ENCODE measurements at places on chromosomes 5 and 9.

GRCh38 chr5:138996120-138996519, 121.0 kb upstream of the LRRTM2 start:
- no peak for DNase-seq

- DNase-seq = no peak
Measured at GRCh38 chr9:136119061-136119882, 597 bp upstream of the TMEM250 start.

DNA sequence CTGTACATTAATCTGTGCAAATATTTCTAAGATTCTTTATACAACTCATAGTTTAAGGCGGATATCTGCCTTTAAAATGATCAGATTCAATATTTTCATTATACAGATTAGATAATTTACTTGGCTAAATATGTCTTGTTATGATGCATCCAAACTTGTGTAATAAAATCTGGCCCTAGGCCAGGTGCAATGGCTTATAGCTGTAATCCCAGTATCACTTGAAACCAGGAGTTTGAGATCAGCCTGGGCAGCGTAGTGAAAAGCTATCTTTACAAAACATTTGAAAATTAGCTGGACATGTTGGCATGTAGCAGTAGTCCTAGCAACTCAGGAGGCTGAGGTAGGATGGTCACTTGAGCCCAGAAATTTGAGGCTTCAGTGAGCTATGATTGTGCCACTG, 2002.2 kb upstream of the ACO1 start:
- no peak for DNase-seq

DNA sequence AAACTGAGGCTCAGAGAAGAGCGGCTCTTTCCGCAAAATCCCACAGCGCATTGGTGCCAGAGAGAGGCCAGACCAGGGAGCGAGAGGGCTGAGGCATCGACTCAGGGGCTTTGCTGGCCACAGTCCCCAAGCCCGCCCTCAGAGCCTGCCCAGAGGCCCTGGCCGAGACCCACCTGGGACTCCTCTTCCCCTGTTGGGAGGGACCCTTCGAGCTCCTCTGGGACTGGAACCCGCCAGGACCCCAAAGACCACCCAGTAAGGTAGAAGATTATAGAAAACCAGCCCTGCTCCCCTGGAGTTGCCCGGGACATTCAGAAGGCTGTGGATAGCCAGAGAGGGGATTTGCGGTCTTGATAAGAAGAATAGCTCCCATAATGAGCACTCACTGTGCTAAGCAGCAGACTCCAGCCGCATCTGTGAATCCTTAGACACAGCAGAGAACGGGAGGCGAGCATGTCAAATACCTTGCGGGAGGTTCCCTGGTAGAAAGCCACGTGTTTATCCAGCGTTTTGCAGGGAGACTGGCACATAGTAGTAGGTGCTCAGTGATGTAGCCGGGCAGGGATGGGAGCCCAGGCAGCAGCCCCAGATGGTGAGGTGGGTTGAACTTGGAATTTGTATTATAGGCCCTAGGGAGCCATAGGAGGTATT, 651 bp upstream of the AK1 start:
- DNase-seq = no peak

GRCh38 chr5:174148721-174149120, 103.2 kb downstream of the NSG2 start:
- no peak for DNase-seq

GRCh38 chr9:136160995-136161610, 42.4 kb upstream of the TMEM250 start:
- DNase-seq = no peak

GRCh38 chr5:54643685-54644106, 126.1 kb downstream of the SNX18 start:
- DNase-seq = peak; percentile 86

GRCh38 chr9:118586978-118587377, 782.3 kb downstream of the BRINP1 start:
- DNase-seq = no peak

- DNase-seq = peak; percentile 10
Measured at GRCh38 chr9:123742009-123742767, 187.7 kb downstream of the DENND1A start.

DNA sequence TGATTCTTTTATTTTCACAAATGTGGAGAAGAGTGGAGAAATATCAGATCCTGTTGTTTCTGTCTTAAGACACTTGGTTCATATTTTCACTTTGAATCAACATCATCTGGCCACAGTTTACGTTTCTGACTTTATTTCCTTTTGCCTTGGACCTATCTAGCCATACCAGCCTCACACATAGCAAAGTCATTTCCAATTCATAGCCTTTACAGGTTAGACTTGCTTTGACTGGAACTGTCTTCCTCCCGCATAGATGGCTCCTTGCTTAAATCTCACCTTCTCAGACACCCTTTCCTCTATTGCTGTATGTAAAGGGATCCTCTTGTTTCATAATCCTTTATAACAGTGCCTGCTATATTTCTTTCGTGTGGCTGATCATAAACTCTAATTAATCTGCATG, 297.8 kb downstream of the SH3GL2 start:
- no peak for DNase-seq

DNA sequence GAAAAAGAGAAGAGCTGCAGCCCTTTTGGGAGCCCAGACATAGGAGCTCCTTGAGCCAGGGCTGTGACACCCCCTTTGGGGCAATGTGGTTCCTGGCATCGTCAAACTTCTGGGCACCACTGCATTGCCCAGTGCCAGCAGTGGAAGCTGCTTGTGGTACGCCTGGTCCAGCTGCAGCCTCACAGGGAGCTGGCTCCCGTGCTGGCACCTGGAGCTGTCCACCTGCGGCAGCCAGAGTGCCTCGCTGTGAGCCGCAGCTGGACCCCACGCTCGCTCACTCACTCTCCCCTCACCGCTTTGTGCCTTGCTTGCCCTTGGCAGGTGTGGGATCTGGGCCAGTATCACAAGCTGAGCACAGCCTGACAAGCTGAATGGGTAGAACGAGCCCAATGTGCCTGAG, 1150.8 kb upstream of the CDH6 start:
- DNase-seq = no peak

DNA sequence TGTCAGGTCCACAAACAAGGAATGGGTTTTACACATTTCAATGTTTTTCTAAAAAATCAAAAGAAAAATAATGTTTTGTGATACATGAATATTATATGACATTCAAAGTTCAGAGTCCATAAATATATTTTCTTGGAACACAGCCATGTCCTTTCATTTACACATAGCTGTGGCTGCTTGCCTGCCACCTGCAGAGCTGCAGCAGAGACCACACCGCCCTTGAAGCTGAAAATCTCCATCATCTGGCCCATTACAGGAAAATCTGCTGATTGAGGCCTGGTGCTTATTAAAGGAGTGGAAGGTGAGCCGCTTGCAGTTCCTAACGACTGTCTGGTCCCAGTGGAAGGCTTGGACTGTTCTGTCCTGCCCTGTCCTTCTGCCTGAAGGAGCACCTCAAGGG, 232.6 kb upstream of the ADAMTS16 start:
- DNase-seq = no peak

DNA sequence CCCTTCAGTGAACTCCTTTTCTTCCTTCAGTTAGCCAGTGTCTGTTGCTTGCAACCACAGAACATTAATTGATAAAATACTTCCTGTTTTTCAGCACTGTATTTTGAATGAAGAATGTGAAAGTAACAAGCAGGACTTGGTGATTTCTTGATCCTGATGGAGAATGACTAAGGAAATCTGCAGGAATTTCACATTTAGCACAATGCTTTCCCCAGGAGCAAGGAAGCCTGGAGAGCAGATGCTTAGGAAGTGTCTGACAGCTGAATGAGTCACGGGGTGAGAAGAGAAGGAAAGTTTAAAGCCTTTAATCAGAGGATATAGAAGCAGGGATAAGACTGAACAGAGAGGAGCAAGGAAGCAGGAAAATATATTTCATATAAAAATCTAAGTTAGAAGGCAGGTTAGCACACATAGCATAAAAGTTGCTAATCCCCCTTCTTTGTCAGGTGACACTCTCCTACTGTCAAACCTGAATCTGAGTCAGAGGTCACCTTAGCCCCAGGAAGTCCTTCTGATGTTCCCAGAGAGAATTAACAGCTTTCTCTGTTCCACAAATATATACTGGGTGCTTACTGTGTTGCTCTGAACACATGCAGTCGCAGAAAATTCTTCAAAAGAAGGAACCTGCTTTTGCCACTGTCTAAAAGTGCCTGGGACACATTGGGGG, 59.7 kb downstream of the GNA14 start:
- peak; percentile 93 for DNase-seq

DNA sequence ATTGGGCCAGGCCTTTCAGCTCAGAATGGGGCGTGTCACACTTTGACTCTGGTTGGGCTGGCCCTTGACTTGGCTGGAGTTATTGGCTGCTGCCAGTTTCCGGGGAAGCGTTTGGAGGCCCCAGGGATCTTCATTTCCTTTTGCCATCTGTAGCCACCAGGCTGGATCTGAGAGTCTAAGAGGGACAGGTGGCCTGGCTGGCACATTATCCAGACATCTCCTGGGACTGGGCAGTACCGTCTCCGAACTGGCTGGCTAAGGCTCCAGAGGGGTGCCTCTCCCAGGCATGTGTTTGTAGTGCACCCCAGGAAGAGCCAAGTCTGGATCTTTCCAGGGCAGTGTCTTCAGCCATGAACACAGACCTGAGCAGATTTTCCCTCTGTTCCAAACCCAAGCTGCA, 9.7 kb upstream of the JADE2 start:
- no peak for DNase-seq

- DNase-seq = no peak
Measured at GRCh38 chr5:10853154-10853553, 92.1 kb upstream of the DAP start.

GRCh38 chr5:180096616-180097015, 25.1 kb upstream of the RNF130 start:
- no peak for DNase-seq

DNA sequence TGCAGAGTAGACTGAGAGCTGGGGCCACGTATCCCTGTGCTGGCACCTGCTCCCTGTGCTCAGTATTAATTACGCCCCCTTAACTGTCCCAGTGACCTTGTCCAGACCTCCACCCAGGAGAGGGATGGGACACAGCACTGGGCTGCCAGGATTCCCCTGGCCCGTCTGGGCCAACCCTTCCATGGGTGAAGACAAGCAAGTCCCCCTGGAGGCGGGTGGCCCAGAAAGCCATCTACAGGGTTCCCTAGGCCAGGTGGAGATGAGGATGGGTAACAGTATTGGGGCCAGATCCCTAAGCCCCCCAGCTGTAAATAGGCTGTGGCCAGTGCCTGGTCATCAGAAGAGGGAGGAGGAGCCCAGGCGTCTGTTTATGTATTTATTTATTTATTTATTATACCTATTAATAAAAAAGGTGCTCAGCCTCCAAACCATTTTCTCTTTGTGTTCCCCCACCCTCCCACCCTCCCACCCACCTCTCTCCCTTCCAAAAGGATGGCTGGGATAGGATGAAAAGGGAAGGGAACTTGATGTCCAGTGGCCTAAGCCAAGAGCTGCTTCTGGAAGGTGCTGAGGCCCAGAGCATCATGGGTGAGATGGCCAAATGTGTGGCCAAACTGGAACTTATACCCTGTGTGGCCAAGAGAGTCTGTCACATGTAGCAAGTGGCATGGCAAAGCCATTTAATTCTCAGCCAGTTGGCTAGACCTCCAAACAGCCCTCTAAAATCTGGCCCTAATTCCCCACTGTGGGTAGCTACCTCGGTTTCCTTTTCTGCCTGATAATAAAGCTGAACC, 43.4 kb upstream of the TESK1 start:
- DNase-seq = no peak

DNA sequence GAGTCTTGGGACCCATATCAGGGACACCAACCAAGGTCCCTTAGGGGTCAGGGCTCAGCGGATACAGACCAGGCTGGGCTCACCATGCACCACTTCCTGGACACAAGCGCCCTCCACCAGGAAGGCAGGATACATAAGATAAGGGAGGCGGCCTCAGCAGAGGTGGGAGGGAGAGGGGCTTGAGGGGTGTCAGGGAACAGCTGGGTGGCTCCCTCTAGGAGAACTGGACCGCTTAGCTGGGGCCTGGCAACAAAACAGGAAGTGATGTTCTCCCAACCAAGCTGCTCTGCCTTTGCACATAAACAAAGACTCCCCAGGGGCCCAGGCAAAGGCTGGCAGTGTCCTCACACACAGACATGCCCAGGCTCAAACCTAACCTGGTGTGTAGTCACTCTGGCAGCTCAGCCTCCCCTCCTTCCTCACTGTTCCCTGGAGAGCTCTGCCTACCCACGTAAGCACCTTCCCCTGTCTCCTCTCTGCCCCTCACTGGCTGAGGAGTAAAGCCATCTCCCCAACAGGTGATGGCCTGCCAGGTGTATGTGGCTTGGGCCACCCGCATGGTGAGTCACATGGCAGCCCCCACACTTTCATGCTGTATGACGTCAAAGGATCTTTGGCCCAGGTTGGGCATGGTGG, 5.8 kb upstream of the BICD2 start:
- no peak for DNase-seq

- DNase-seq = no peak
Measured at GRCh38 chr9:126883636-126884035, 23.2 kb downstream of the ZBTB34 start.

GRCh38 chr9:96167011-96167410, 135.0 kb downstream of the HSD17B3 start:
- DNase-seq = no peak

GRCh38 chr9:134494905-134495304, 146.7 kb upstream of the COL5A1 start:
- no peak for DNase-seq

GRCh38 chr9:79651251-79651795, 79.6 kb downstream of the TLE4 start:
- DNase-seq = no peak

- DNase-seq = no peak
Measured at GRCh38 chr5:22314548-22314947, 538.6 kb downstream of the CDH12 start.

GRCh38 chr9:2017331-2018161, 2.4 kb downstream of the SMARCA2 start:
- DNase-seq = peak; percentile 74

DNA sequence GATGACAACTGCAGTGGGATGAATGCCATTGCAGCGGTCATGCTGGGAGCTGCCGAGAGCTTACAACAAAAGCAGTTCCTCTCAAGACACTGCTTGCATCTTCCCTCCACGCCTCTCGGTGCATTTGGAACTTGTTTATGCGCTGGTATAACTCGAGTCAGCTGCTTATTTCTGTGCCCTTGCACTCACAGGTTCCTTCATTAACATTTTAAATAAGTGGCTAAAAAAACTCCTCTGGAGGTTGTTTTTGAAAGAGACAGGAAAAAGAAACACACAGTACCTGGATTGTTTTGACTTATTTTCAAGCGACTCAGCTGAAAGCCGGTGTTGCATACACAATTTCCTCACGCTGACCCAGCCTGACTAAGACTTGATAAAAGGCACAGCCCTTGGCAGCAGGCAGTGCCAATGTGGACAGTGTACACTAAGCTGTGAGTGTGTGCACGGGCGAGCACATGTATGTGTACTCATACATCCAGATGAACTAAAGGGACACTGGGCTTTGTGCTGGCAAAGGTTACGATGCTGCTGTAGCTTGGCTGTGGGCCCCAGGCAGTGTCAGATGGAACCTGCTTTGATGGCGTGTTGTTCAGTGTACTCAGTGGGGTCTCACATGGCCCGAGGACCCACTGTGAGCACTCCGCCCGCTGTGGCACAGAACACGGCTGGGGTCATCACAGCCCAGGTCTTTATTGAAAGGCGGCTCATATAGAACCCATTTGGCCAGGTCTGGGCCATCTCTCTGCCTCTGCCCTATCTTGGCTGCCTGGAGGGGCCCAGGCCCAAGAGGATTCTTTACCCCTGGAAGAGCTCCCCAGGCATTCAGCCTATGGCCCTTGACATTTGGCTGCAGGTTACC, 92.3 kb downstream of the ANKRD33B start:
- DNase-seq = no peak
